ENCODE measurements at places on chromosomes 6 and 20.

GRCh38 chr6:18330548-18331081, 56.5 kb upstream of the RNF144B start:
- no peak for DNase-seq

DNA sequence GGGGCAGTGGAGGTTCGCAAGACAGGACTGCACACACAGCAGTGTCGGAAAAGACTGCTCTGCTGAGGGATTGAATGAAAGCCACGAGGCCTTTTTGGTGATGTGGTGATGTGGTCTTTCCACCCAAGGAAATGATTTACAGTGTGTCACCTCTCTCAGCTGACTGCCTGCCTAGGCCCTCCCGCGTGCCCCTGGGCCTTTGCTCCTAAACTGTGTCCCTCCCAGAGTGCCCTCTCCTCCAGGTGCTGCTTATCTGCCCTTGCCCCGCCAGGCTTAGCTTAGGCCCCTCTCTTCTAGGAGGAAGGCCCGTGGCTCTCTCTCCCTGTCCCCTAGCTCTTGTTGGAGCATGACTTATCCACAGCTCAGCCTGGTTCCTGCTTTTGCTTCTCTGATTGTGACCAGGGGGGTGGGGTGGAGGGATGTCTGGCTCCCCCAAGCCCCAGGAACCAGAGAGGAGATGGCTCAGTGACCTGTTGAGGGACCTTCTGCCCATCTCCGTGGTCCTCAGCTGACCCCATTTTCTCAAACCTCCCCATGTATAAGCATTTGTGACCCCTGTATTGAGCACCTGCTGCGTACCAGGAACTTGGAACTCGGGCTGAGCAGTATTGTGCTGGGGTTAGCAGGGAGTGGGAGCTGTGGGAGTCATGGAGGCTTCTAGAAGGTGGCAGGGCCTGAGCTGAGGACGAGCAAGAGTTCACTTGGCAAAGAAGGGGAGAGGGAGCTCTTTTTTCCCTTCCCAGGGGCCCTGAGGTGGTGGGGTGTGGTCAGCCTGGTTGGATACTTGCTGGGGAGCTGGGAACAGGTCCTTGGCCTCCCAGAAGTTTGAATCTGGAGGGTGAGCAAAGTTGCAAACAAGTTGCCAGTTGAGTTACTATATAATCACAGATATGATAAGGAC, 2.2 kb downstream of the SRC start:
- no peak for DNase-seq

GRCh38 chr6:90088009-90088408, 193.7 kb downstream of the GJA10 start:
- no peak for DNase-seq

DNA sequence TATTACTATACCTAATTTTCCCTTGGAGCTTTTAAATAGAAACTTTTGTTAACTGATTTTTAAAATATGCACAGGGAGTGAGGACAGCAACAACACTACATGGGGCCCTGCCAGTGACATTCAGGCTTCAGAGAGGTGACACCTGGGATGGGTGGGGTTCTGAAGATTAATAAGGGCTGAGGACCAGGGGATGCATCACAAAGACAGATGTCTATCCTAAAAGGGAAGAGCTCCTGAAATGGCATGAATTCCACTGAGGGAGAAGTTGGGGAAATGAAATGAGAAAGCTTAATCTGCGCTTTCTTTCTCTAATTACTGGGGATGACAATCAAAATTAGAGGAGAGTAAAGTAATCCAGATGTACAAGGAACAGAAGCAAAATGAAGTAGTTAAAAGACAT, 162.8 kb downstream of the BTBD9 start:
- DNase-seq: no peak

DNA sequence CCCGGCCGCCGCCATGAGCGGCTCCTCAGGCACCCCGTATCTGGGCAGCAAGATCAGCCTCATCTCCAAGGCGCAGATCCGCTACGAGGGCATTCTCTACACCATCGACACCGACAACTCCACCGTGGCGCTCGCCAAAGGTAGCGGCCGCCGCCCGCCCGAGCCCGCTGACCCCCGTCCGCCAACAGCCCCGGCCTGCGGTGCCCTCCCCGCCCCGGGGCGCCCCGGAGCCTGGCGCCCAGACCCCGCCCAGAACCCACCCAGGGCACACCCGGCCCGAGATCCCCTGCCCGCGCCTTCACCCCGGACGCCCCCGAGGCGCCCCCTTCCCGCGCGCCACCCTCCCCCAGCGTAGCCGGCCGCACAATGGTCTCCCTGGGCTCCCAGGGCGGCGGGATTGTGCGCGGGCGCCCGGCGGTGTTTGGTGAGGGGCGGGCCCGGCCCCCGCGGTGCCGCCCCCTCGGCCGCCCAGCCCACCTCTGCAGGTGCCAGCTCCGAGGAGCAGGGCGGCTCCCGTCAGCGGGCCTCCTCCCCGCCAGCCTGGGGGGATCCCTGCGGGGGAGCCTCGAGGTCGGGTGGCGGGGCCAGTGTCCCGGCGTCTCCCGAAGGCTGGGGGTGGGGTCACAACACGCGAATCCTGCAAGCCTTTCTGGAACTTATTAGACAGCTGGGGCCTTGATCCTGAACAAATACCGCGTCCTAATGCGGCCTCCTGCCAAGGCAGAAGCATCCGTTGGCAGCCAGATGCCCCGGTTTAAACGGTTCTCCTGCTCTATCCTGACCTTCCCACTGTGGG, 577 bp downstream of the LSM14B start:
- DNase-seq: peak; percentile 11
